ENCODE measurements at places on chromosomes 6 and 20.

GRCh38 chr6:153099636-153100035, 31.4 kb downstream of the RGS17 start:
- DNase-seq = no peak

DNA sequence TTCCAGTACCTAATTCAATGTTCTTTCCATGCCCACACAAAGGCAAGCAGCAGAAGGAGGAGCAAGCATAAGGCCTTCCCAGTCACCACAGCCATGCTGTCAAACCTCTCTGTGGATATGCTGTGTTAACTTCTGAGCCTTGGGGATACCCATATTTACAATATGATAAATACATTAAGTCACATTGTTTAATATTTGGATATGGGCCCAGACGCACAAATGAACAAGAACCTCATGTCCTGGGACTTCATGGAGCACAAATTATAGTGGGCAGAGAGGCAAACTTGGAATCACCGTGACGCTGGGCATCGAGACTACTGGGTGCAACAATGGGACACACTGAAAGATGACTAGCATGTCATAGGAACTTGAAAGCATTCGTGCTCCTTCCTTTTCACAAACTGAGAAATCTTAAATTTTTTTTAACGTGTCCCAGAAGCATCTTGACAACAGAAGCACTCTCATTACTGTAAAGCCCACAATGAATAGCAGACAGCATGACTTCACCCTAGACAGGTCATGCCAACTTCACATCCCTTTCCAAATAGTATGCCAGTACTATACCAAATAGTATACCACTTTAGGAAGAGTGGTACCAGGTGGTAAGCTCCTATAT, 16.0 kb downstream of the SOD2 start:
- no peak for DNase-seq

- DNase-seq = no peak
Observed at GRCh38 chr20:40606237-40606636, 82.8 kb downstream of the MAFB start.

DNA sequence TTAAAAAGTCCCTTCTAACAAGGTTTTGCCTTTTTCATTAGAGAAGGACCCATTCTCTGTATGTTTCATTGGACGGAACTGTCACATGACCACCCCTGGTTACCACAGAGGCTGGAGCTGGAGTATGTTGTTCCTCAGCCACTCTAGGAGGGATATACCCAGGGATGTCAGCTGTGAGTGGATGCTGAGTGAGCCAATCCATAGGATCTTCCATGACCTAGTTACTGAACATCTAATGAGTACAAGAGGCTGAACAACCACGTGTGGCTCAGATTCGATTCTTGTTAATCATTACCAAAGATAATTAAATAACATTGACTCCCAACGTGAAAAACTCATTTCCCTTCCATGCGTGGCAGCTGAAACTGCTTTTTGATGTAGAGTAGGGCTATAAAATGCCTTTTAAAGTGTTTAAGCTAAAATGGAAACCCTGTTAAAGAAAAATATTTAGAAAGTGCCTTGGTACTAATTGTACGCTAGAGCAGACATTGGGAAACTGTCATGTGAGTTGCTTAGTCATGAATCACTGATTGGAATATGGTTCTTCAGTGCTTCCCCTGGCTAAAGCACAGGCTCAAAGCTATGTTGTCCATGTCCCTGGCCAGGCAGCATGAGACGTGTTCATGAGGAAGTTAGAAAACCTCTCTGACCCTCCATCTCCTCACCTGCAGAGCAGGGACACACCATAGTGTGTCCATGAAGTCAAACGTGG, 256.1 kb downstream of the ZNF217 start:
- DNase-seq = no peak

- no peak for DNase-seq
Observed at GRCh38 chr6:43517505-43518357, 842 bp downstream of the POLR1C start.

- no peak for DNase-seq
Observed at GRCh38 chr6:17983730-17984129, 3.7 kb downstream of the KIF13A start.

- no peak for DNase-seq
Observed at GRCh38 chr6:144378437-144378836, 93.3 kb downstream of the UTRN start.

DNA sequence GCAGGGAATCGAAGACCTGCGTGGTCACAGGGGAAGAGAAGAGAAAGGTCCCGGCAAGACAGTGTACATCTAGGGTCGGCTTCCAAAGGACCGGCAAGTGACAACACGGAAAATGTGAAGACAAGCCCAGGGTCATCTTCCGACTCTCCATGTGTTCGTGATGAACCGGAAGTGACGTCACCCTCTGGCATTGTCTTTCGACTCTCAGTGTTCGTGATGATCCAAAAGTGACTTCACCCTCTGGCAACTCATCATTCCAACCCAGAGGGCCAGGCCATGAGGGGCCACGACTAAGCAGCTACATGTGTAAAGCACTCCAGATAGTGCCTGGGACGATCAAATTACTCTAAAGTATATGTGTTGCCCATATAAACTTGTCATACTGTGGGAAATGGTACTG, 290.8 kb downstream of the THBS2 start:
- DNase-seq = peak; percentile 69

DNA sequence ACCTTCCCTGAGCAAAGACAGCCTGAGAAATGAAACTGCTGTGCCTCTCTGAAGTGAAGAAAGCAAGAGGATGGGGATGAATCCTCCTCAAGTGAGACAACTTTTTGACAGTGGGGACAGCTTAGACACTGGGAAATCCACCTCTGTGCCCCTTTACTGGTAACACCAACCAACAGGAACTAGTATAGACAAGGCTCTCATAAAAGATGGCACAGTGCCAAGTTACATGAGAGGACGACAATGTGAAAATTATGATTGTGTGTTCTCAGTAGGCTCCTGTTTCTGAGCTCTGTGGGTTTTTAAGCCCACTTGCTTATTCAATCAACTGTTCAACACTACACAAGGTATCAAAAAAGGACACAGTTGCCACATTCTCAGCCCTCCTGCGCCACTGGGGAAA, 41.6 kb upstream of the LYRM2 start:
- no peak for DNase-seq

DNA sequence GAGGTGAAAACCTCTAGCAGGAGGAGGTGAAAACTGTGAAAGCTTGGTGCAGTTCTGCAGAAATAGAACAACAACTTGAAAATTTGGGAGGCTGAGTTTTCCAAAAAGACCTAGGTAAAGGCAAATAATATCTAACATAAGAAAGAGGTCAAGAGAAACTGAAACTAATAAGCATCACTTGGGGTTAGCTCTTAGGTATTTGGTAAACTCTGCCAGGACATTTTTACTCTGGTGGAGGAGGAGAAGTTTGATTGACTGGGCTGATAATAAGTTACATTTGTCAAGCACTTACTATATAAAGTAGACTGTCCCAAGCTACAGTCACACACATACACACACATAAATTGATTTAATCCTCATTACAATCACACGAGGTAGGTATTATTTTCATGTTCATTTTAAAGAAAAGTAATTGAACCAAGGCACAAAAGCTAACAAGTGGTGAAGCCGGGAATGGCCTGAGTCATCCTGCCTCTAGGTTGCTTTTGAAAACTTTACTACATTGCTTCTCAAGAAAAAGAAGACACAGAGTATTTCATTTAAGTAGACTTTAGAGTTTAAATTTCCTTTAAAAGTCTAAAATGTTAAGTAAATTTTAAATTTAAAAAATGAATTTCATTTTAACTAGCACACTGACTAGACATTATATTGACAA, 275.5 kb downstream of the PTPRK start:
- peak; percentile 15 for DNase-seq

- no peak for DNase-seq
Observed at GRCh38 chr20:32796383-32796948, 23.3 kb upstream of the MAPRE1 start.

DNA sequence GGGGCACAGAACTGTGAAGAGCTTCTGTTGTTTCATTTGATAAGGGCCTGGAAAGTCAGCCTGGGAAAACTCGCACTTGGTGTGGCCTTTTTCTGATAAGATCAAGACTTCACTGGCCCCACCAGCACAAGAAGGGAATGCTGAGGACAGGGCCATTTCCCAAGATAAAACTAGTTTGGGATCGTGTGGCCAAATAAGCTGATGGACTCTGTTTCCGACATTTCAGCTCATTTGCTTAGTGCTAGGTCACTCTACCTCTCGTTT, 116.0 kb downstream of the CLIC5 start:
- no peak for DNase-seq

DNA sequence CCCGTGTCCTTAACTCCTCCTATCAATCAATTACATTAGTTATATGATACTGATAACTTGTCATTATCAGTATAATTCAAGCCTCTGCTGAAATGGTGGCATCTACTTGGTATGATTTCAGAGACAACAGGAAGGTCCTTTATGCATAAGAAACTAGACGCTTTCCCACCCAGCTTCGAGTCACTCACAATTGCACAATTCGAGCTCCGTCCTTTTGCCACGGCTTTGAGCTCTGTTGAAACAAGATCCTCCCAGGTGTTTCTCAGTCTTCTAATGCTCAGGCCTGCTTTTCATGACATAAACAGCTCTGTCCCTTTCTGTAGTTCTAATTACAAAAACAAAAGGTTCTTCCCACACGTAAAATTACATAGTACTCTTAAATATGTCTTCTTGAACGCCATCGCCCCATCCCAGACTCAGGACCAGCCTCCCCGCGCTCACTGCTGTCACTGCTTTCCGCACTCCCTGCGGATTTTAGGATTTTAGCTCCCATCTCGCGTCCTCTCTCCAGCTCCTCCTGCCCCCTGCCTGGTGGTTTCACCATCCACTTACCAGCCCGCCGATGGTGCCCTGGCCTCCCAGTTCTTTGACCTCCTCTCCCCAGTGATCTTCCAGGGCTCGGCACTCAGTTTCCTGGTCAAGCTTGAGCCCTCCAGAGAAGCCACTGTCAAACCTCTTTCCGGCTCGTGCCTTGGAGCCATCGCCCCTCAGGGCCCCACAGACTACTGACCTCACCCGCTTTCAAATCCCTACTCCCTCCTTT, 23.2 kb upstream of the PNPLA1 start:
- no peak for DNase-seq

- DNase-seq = no peak
Observed at GRCh38 chr6:34370361-34370760, 22.1 kb downstream of the NUDT3 start.

DNA sequence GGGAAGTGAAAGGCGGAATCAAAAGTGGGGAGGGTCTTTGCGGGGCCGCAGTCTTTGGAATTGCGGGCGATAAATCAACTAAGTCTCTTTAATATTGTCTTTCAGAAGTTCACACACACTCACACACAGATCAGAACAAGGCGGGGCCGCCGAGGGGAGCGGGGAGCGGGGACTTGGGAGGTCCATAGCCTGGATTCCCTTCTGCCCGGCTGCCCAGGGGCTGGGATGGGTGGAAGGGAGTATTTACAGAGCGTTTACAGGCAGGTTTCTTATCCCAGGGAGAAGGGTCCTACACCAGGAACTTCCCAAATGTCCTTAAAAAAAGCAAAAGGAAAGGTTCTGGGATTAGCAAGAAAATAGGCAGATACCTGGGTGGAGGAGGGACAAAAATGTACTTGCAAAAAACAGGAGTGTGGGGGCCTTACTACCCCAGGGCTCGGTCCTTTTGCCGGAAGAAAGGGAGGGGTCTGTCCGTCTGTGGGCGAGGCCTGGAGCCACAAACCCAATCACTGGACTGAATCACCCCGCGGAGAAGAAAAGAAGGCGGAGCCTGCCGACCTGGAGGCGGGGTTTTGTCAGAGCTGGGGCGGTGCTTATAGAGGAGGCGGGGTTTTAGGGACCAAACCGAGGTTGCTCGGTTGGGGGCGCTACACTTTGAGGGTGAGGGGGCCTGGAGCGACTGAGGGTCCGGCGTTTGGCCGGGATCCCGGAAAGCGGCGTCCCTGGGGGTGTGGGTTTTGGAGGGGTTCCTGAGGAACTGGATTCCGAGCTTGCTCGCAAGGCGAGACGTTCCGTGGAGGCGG, 3.2 kb downstream of the PRRT1 start:
- no peak for DNase-seq

- no peak for DNase-seq
Observed at GRCh38 chr6:20024316-20024673, 187.1 kb downstream of the ID4 start.

DNA sequence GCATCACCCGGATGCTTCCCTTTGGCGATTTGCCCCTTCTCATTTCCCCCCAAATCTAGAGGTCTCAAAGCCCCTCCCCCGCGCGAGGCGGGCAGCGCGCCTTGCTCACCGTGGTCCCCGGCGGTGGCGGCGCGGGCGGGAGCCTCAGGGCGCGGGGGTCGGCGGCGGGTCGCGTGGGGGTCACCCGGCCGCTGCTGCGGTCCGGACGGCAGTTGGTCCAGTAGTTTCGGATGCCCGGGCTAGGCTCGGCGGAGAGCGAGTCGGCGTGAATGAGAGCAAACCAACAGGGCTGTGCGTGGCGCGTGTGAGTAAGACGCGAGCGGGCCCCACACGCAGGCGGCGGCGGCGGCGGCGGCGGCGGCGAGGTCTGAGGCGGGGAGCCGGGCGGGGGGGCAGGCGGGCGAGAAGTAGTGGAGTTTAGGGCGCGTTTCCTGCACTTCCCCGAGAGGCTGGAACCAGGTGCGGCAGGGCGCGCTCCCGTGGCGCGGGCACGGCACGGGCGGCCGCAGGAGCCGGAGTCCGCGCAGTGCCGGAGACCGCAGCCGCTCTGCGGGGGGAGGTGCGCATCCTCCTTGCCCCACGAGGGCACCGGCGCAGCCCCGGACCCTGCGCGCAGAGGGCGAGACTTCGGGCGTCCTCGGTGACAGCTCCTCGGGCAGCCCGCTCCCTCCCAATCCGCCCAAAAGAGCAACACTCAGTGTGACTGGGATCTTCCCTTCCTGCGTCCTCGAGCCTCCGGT, 567 bp downstream of the HS3ST5 start:
- no peak for DNase-seq

DNA sequence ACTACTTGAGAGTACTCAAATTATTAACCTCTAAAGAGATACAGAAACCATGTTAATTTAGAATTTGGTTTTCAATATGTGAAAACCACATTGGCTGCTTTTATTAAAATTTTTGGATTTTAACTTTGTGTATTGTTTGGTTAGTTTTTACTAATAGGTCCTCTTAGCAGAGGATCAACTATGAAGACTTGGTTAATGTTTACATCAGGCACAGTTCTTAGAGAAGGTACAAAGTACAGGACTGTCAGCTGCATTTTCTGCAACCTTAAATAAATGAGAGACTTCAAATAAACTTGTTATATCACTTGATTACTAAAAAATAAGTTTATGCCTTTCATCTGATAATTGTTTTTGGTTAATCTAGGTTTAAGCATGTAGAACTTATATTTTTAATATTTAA, 89.1 kb downstream of the PHF3 start:
- DNase-seq = no peak

GRCh38 chr20:63530788-63531160, 6.4 kb downstream of the PTK6 start:
- no peak for DNase-seq

- DNase-seq = no peak
Observed at GRCh38 chr20:21570285-21570992, 56.6 kb upstream of the NKX2-2 start.

- DNase-seq = peak; percentile 65
Observed at GRCh38 chr20:22921595-22922421, 113.3 kb upstream of the SSTR4 start.
